CD8-positive, alpha-beta T cell (primary cell): ENCODE measurements at places on chromosomes 3 and 15.

DNA sequence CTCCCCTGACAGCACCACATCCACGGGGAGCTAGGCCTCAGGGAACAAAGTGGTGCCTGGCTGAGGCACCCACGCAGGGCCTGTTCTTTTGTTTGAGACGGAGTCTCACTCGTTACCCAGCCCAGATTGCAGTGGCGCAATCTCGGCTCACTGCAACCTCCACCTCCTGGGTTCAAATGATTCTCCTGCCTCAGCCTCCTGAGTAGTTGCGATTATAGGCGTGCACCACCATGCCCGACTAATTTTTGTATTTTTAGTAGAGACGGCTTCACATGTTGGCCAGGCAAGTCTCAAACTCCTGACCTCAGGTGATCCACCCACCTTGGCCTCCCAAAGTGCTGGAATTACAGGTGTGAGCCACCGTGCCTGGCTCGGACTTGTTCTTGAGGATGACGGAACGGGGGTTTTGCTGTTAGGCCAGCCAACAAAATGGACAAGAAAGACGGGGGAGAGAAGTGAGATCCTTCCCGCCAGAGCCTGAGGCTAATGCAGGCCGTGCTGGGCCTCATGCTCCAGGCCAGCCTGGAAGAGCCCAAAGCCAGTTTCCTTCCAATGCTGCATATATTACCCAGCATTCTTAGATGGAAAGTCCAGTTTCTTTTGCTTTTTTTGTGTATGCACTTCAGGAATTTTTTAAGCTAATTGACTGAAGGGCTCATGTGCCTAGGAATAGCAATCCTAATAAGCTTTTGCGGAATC is 28.1 kb upstream of the FURIN start:
- no peak for DNase-seq

GRCh38 chr3:197151580-197151979 is 122.0 kb upstream of the MELTF start:
- DNase-seq, result no peak

- no peak for DNase-seq
These were observed 5.3 kb upstream of the VIPR1 start for GRCh38 chr3:42497009-42497731.

DNA sequence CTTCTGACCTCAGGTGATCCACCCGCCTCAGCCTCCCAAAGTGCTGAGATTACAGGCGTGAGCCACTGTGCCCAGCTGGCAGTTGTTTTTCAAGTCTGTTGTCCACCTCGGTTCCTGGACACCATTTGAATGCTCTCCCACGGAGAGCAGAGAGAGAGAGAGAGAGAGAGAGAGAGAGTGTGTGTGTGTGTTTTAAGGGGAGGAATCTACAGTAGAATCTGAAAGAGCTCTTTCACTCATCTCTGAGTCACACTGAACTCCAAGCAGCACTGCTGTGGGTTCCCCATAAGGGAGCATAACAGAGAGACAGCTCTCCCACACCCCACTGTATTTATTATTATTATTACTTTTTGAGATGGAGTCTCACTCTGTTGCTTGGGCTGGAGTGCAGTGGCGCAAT is 156.6 kb downstream of the RPLP1 start:
- DNase-seq, result no peak
